ENCODE measurements at places on chromosomes 5 and 9.

DNA sequence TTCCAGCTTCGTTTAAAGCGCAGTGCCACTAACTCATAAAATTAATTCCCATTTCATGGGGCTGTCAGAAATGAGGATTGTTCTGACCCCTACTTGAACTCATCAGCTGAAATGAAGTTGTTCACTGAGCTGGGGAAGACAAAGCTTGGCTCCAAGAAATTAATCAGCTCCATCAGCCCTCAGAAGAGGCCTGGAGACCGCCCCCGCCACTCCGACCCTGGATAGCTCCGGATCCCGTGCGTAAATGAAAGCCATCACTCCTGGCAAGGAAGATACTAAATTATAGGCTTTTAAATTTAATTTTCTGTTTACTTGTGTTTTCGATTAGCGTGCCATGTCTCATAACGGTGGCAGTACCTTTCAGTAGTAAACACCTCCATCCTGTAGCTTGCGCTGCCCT lies 142.8 kb upstream of the IRX2 start:
- DNase-seq: no peak

- no peak for DNase-seq
These were observed 38.9 kb downstream of the ACO1 start for GRCh38 chr9:32423371-32423770.

DNA sequence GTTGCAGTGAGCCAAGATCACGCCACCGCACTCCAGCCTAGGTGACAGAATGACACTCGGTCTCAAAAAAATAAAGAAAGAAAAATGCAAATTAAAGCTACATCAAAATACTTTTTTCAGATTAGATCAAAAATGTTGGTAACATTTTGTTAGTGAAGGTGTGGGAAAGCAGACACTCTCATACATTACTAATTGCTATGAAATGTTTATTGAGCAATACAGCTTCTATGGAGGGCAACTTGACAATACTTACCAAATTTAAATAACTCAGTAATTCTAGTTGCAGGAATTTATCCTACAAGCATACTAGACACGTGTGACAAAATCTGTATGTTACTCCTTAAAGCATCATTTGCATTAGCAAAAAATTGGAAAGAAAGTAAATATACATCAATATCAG lies 4.1 kb downstream of the TRIM23 start:
- no peak for DNase-seq

DNA sequence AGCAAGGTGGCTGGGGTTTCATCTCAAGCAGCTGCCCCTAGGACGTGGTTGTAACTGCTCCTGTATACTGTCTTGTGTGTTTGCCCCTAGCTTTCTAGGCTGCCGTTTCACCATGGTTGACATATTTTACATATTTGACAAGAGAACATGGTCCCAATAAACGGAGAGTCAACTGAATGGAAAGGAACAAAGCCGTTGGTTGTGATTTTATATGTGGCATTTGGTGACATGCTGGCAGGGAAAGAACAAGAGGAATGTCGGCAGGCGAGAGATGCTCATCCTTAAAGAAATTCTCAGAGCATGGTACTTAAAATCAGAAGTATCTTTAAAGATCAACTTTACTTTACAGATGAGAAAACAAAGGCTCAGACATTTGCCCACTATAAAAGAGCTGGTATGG lies 11.8 kb downstream of the ZNF366 start:
- no peak for DNase-seq

DNA sequence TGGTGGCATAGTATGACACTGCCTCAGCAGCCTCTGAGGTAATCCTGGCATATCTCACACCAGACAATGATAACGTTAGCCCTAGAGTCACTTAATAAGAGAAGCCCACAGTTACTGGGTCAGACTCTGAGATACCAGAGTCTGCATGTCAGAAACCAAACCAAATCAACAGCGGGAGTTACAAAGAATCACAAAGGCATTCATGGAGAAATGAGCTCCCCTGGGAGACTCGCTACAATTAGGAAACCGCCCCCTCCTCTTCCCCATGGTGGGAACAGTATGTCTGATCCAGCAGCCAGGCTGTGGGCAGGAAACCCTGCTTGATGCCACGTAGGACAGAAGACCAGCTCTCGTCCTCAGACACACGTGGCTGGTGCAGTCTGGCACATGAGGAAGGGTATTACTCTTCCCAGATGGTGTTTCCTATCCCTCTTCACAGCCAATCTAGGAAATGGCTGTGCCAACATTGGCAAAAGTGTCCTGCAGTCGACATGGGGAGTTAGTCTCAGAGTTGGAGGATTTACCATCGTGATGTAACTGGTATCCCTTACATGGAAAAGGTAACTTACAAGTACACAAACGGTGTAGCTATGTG lies 485.4 kb downstream of the ZNF608 start:
- DNase-seq: no peak

- no peak for DNase-seq
These were observed 59.7 kb downstream of the TENT4A start for GRCh38 chr5:6772886-6773285.

- no peak for DNase-seq
These were observed 132.7 kb upstream of the DMRT1 start for GRCh38 chr9:708551-709432.

GRCh38 chr5:3010301-3010952 lies 258.9 kb upstream of the IRX2 start:
- no peak for DNase-seq

GRCh38 chr9:121283856-121284732 lies 16.1 kb downstream of the GSN start:
- no peak for DNase-seq

- DNase-seq: no peak
These were observed 53.0 kb downstream of the CXXC5 start for GRCh38 chr5:139701056-139701741.

DNA sequence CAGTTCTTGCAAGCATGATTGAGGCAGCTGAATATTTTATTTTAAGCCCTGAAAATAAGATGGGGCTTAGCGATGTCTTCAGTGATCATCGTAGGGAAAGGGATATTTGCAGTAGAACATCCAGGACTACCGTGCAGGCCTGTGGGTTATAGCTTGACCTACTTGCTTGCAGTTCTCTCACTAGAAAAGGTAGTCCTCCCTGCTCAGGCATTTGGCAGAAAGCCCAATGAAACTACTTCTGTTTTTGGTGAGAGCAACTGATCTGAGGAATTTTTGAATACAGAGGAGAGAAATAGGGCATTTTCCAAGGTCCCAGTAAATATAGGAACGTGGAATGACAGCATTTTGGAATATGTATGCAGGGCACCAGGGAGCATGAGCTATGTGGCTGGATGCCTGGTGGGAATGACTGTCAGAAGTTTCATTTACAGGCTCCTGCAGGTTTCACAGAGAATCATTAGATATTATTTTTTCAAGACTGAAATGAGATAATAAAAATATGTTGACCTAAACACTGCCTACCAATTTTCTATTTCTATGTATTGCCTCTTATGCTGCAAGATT lies 417.9 kb upstream of the ACTBL2 start:
- no peak for DNase-seq

DNA sequence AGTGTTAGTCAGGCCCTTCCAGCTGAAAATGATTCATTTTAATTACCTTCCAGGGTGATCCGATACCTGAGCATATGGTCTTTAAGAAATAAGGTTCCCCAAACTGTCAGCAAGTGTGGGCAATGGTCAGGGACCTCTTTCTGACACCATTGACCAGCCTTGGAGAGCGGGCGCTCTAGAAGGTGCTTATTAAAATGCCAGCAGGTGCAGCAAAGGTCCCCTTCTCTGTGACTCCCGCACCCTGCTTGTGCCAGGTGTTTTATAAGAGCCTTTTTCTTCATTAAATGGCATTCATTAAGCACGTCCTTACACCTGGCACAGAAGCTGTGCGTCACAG lies 85.3 kb downstream of the MVB12B start:
- DNase-seq: no peak

DNA sequence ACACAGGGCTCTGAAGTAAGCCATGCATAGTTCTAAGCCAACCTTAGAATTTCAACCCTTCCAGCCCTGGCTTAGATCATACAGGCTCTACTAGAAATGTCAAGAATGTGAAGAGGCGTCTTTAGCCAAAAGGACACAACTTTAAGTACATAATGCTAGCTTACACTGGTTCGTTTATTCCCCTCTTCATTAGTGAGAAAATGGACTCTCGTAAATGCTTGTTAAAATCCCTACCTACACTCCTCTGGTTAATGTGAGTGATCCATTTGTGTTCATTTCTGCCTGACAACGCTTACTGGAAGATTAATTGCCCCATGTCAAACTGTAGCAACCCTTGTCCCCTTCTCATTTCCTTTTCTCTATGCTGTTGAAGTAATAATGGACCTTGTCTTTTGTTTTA lies 149.3 kb upstream of the POU5F2 start:
- DNase-seq: no peak

DNA sequence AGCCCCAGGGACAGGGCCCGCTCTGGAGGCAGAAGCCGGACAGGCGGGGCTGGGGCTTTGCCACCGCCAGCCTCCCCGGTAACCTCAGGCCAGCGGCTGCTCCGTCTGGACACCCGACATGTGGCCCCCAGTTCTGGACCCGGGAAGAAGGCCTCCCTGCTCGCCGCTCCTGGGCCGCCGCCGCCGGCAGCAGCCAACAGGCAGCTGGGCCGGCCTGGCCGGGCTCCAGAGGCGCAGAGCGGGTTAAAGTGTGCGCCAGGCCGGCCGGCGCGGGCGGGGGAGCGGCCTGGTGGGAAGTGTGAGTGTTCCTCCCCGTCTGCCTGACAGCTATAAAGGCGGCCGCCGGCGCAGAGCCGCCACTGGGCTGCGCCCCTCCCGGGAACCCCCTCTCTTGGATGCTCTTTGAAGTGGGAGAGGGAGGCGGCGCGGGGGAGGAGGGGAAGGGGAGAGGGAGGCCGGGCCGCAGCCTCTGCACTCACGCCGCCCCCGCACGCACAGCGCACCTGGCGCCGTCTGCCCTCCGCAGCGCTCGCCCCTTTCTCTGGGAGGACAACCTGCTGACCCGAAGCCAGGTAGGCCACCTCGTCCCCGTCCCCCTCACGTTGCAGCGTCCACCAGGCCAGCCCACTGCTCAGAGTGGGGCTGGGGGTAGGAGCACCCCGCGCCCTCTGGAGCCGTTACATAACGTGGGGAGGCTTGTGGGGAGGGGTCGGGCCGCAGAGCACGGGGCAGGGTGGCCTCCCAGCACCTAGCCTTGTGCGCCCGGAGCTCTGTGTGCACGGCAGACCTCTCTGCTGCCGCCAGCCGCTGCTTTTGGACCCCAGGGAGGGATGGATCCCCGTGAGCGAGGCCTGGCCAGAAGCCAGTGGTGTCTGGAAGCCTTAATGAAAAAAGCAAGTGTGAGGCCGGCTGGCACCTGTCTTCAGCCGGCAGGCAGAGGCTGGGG lies at the start of gene ADAMTSL2:
TSS of gene ADAMTSL2 (plus strand) at position 359 of the 946 bp plus-strand sequence. CDS start 2,009 bp downstream, outside the sequence.
- DNase-seq: no peak

DNA sequence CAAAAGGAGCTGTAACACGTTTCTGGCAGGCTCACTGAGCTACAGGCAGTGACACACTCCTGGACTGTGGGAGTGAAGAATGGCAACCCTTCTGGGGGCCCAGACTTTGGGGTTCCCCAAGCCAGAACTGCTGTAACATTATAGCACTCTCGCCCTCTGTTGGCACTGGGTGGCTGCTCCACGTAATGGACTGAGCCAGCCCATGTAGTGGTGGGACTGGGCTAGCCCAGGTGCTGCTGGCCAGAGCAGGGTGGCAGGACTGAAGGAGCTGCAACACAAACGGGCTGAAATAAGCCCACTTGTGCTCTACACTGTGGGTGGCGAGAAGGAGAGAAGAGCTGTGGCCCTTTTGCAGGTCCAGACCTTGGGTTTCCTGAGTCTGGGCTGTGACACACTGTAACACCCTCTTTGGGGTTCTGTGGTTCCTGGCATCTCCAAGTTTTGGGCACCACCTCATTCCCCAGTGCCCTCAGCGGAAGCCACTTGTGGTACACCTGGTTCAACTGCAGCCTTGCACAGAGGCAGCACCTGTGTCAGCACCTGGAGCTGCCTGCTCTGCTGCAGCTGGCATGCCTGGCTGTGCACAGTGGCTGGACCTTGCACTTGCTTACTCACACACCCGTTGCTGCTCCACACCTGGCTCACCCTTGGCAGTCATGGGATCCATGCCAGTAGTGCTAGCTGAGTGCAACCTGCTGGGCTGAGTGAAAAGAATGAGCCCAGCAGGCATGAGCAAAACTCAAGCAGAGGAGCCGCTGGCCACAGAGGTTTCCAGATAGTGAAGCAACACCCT lies 95.0 kb upstream of the PRR16 start:
- DNase-seq: no peak

- DNase-seq: no peak
These were observed 189.8 kb upstream of the MAP3K1 start for GRCh38 chr5:56625541-56625940.

DNA sequence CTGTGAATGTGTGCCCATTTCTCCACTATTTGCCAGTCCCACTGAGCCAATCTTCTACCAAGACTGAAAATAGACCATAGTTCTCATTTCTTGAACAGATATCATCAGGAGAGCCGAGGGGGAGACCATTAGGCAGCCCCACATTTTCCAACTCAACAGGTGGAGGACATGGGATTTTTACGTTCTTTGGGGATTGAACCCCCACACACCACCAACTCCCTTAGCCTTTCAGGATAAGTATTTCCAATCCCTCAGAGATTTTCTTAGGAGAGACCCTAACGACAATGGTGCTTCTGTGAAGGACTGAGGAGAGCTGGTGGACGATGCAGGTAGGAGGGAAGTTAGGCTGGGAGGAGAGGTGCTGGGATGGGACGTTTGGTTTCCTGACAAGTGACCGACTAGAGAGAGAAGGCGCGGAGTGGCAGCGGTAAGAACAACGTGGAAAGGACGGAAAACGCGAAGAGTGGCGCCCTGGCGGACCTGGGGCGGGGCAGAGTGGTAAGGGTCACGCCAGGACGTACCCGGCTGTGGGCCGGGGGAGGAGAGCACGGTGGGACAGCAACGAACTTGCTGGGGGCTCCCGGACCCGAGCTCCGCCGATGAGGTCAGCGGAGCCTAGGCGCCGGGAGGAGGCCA lies 681 bp upstream of the CHSY3 start:
- DNase-seq: no peak

- DNase-seq: no peak
These were observed 17.9 kb downstream of the PLEKHG4B start for GRCh38 chr5:109826-110225.

All from cerebellar nuclear complex (tissue), 1 donor.